ENCODE measurements at places on chromosomes 7 and 10.

DNA sequence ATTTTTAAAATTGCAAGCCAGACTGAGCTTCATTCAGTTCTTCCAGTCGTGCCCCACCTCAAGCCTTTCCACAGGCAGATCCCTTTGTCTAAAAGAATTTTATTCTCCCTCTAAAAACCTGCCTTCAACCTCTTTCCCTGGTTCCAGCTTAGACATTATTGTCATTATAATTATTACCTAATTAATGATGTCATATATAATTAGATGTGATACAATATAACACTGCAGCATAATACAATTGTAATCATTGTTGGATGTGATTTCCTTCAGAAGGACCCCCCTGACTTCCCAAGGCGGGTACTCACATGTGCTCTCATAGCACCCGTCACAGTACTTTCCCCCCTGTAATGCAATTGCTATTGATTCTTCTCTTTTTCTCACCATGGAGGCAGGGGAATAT is 88.6 kb downstream of the GPAM start:
- no peak for DNase-seq

DNA sequence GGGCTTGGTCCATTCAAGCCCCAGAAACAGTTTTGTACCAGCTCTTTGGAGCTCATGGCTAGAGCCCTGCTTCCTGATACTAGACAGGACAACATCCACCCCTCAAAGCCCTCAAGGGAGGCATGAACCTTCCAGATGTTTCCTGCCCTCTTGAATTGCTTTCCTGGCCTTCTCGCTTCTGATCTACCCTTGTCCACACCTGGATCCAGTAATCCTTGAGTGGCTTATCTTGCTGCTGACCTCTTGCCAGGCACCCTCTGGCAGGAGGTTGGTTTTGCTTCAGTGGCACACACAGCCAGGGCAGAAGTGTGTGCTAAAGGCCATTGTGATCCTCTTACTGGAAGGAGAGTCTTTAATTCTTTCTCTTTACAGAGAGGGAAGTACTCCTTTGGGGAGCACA is 495.8 kb downstream of the PLXNA4 start:
- no peak for DNase-seq

- DNase-seq: peak; percentile 77
Measured at GRCh38 chr7:134016223-134016941, 110.8 kb upstream of the LRGUK start.

GRCh38 chr7:22220941-22221340 is 136.0 kb downstream of the RAPGEF5 start:
- DNase-seq: no peak

- DNase-seq: no peak
Measured at GRCh38 chr10:631266-631665, 58.2 kb downstream of the DIP2C start.

DNA sequence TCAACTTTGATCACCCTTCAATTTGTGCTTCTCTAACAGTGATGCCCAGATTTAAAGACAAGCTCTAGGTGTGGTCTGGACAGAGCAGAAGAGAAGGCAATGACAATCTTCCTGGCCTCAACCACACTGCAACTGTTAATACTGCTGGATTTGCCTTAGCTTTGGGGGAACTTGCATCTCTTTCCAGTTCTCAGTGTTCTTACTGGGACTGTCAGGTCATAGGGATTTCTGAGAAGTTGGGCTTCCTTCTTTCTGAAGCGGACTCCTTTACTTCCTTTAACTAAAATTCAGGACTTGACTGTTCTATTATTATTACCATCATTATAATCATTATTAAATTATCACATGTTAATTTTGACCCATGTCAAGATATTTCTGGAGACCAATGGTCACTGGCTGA is 80.8 kb downstream of the OSBPL3 start:
- no peak for DNase-seq

DNA sequence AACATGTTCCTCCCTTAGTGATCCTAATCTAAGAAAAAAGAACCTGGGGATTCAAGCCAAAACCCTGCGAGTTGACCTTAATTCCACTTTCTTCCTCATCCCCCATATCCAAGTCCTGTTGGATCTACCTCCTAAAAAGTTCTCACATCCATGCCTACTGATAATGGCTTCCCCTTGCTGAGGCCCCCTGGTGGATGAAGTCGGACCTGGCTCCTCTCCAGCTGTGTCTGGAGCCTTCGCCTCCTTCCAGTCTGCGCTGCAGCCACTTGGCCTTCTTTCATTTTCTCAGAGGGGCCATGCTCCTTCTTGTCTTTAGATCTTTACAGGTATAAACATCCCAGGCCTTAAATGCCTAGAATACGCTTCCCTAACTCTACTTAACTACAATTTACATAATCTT is 8.1 kb downstream of the PDE1C start:
- DNase-seq: peak; percentile 79

- DNase-seq: no peak
Measured at GRCh38 chr10:51014680-51015389, 59.5 kb upstream of the PRKG1 start.

GRCh38 chr7:72249106-72249505 is 163.0 kb downstream of the CALN1 start:
- no peak for DNase-seq

GRCh38 chr7:39683216-39683845 is 60.0 kb downstream of the RALA start:
- DNase-seq: no peak

DNA sequence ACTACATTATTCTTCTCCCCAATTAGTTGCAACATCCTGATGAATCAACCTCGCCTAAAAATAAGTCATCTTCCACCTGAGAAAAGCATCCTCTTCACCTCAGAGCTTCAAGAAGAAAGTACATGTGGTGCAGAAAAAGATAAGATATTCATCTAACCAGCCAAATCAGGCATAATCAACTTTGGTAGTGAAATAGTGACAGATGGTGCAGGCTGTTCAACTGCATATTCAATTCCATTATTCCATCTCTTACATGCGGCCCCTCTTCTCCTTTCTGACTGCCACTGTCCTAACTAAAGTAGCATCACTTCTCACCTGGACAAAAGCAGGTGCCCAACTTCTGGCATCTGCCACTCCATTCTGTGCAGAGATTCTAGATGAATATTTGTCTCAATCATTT is 148.4 kb upstream of the STEAP1 start:
- no peak for DNase-seq
